ELR (cell line): ENCODE measurements at places on chromosomes 3 and 15.

DNA sequence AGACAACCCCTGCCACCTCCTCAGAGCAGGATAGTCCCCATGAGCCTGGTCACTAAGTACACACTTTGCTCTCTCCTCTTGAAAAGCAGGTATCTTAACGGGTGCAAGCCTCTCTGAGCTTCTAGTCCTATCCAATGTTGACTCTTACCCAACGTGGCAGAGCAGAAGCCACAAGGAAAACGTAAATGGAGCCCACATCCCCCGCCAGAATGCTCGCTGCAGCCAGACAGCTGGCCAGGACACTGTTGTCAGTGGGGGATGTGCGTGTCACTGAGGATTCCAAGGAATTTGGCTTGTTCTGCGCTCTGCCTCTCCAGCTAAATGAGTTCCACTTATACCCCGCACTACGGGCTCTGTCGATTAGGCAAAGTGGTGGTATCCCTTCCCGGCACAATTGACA, 67.8 kb upstream of the IGF1R start:
- DNase-seq, result no peak

DNA sequence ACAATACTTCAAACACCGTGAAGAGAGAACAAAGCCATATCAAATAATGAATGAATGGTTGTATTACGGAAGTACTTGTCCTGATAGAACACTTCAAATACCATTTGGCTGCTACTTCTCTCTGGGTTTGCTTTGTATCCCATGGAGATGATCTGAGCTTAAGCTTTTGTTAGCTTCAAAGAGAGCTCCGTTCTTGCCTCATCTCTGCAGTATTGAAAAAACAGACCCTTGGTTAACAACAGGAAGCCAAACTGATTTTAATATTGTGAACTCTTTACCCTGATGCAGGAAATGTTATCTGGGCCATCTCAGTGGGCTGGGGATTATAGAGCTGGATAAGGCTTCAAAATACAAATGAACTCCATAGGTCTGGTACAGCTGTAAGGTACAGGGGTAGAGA, 101.0 kb downstream of the CHL1 start:
- no peak for DNase-seq

GRCh38 chr3:54756330-54756731, 171.5 kb downstream of the LRTM1 start:
- peak; percentile 78 for DNase-seq

DNA sequence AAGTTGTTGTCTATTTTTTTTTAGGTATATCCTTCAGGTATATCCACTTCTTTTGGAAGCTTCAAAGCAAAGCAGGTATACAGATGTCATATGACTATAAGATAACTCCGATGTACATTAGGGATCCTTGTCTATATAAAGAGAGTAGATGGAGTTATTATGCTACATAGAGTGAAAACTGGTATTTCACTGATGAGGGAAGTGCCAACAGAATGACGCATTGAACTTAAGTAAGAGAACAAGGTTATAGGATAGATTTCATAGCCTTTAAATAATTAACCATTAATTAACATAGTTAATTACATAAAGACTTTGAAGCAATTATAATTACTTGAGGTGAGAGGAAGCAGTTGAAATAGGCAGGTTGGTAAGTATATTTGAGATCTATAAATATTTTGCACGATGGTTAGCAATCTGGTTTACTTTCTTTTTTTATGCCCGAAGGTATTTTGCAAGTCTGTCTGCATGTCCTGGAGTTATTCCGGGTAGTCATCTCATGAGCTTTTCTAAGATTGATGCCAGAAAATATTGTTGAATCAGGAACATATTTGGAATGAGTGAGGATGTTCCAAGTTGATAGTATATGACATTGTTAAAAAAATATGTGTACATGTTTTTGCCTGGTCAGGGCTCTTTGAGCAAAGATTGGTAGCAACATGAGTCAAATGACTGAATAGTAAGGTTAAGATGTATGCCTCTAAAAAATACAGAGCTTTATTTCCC, 299.5 kb upstream of the KCNMB2 start:
- peak; percentile 1 for DNase-seq

GRCh38 chr3:48565591-48566400, 2.2 kb upstream of the UCN2 start:
- DNase-seq, result peak; percentile 86

DNA sequence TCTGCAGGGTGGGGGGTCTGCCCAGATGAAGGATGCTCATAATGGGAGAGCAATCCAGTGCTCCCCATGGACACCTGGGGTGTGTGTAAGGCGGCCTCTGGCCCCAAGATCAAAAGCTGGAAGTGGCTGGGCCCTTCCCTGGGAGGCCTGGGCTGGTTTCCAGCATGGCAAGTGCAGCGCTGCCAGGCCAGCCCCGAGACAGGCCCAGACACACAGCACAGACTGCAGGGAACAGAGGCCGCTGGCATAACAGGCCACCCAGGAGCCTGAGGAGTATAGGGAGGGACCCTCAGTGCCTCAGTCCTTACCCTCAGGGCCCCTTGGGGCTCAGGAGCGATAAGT, 10.0 kb downstream of the ITPKA start:
- no peak for DNase-seq

DNA sequence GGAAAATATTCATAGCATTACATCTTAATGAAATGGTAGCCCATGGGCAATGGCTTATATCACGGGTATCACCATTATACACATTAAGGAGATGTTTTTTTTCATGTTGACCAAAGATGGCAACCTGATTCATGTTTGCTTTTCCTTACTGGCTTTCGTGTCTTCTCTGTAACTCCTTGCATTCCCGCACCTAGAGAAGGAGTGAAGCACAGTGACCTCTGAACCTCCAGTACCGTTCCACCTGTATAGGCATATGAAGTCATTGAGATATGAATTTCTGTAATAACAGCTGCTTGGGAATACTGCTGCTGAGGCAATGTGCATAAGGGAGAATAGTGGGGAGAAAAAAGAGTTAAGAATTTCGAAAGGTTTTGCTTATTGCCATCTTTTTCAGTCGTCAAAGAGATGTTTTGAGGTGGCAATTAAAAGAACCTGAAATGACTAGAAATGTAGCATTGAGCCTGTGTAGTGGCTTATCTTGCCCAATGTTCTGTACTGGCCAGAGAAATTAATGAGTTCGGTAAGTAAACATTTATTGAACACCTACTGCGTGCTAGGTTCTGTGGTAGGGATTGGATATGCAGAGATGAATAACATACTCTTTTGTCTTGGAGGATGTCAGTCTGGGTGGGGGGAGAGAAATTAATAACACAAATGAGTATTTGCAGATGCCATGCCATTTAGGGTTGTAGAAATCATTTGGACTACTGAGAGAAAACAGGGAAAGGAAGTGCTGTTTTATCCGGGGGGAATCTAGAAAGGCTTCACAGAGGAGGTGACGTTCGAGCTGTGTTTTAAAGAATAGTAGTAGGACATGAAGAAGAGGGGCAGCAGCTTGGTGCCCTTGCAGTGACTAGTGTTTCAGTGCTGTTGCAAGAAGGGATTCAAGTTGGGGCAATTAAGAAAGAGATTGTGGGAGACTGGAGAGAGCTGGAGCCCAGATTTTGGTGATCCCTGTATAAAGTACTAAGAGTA, 2.5 kb downstream of the FEM1B start:
- DNase-seq, result no peak

DNA sequence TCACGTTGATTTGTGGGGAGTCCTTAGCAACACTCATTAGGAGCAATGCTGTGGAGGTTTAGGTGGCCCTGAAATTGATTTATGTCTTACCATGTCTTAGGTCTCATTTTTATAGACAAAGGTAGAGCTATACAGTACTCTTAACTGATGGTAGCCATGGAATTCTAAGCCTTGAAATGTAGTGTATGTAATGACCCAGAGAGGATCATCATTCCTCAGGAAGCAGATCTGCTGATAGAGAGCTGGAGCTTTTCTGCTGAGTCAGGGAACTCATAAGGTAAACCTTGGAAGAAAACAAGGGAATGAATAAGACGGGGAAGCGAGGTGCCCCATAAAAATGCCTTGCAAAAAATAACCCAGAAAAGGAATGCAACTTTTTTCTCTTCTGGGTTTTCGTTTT, 34.0 kb upstream of the ZNF639 start:
- no peak for DNase-seq

DNA sequence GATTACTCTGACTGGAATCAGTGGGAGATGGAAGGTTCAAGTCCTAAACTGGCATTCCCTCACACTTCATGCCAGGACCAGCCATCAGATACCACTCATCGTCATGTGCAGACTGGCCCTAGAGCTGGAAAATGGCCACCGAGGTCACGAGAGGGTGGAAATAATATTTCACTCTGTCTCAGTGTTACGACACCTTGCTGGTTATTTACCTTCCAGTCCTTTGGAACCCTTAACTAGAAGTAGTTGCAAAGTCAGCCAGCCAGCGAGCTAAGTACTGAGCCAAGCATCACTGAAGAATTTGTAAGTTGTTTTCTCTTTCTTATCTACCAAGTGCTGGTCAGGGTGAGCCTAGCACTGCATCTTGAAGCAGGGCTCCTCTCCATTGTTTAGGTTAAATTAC, 309.9 kb upstream of the RASGRP1 start:
- DNase-seq, result no peak

DNA sequence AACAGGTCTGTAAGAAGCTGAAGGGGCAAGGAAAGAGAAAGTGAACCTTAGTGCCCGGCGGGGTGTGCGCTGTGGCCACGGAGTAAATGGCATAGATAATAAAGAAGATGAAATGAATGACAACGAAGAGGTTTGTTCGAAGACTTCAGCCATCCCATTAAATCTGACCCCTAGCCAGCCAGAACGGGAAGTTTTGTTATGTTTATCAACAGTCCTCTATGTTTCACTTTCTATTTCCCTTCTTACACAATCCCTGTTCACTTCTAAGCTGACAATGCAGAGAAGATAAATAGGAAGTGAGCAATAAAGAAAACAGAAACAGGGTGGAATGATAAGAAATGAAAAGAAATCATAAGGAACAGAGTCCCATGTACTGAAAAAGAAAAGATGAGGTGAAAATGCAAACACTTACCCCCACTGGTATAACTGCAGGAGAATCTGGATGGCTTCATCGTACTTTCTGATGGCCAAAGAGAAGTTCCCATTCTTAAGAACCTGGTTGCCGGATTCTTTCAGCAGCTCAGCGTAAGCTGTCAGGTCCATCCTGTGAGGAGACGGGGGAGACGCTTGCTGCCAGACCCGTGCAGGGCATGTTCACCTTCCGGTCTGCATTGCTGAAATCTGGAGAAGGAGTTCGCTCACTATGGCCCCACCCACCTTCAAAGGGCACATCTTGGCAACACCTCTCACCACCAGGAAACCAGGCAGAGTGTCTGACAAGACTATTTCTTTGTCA, 36.8 kb downstream of the TRANK1 start:
- peak; percentile 65 for DNase-seq

DNA sequence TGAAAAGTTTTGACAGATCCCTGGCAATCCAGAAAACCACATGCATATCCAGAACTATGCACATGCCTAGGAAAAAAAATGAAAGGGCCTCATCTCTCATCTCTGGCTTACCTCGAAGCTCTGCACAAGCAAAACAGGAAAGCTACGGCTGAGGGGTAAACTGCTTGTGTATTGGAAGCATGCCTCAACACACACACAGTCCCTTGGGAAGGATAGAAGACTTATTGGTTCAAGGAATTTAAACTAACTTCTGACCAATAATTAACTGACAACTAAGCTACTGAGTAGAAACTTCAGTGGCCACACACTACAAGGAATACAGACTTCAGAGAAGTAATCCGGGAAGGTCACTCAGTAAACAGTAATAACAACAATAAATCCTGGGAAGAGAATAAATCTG, 59.9 kb upstream of the POMGNT2 start:
- no peak for DNase-seq

DNA sequence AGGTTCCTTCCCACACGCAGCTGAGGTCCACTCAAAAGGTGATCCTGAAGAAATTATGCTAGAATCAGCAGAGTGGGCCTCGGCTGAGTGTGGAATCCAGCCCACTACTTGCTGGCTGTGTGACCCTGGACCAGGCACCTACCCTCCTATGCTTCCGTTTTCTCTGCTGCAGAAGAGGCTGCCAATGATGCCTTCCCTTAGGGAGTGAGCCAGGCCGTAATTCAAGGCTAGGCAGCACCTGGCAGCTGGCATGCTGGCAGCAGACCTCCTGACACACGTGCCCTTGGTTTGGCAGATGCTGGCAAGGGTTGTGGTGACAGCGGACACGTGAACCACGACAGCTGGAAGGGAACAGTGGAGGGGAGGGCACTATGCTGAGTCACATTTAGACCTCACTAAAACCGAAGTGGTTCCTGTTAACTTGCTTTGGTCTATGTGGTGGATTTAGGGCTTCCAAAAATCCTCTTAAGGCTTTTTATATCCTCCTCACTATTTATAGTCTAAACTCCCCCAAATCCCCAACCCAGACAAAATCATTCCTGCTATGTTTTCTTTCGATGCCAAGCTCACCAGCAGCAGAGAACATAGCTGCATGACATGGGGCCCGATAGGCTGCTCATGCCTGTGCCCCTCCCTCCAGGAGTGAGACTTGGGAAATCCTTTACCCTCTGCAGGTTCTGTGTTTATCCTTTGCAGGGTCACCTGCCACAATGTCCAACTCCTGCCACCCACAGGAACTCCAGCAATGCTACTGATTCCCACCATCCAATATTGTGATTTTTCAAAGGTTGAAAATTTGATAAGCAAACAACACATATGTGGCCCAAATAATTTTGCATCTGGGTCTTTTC, 10.6 kb upstream of the PCSK6 start:
- DNase-seq, result no peak

- DNase-seq, result peak; percentile 54
These were observed 542 bp downstream of the ACAA1 start for GRCh38 chr3:38136393-38136776.

DNA sequence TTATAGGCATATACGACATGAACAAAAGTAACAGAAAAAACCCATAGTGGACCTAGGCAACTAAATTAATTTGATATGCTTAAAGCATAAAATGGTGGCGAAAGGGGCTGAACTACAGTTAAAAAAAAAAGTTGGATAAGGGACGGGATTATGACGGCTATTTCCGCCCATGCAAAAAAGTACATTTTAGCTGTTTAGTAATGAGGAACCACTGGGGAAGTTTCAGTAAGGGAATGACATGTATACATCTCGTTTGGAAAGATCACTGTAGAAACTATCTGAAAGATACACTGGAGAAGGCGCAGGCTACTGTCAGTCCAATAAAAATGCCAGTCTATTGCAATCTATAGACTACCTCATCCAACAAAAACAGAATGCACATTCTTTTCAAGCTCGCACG, 65.6 kb downstream of the ZNF148 start:
- no peak for DNase-seq

GRCh38 chr3:107201146-107201545, 176.1 kb upstream of the CCDC54 start:
- DNase-seq, result no peak
